ENCODE measurements at places on chromosomes 12 and 14. TPM values are rescaled to one million over a fixed set of nuclear protein-coding genes. Genes with fewer than 3 reads are reported as not detected.

ESRRB gene
- total RNA-seq, result not detected

CPM gene
- total RNA-seq, result not detected

TCL1B gene
- total RNA-seq, result not detected

HELB gene
- 5.2 TPM for total RNA-seq

HOXC4 gene
- total RNA-seq, result 2.5 TPM

OASL gene
- total RNA-seq, result not detected

RBM19 gene
- 29.7 TPM for total RNA-seq

RERGL gene
- total RNA-seq, result not detected

Data from G401 (cell line).